Pons (tissue), 1 donor: ENCODE measurements at places on chromosomes 2 and 18.

DNA sequence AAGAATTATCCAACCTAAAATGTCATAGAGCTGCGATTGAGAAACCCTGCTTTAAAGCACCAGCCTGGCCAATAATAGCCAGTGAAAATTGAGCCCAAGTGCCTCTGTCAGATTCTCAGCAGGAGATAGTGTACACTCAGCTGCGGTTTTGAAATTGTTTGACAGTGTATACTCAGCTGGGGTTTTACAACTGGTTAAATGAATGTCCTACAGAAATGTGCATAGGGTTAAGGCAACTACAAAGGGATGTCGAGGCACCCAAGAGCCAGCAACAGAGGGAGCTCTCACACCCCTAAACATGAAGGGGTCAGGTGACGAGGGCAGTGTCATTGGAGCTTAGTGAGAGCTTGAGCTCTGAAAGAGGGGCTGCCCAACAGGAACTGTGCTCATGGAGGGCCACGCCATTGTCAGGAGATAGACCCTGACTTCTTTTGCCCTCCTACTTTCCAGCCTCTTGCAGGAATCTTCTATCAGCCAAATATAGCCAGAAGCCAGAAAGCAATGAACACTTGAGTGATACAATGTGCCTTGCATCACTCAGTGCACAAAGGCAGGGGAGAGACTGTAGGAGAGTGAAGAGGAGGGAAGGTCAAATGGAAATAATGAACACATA, 15.1 kb downstream of the ACTG2 start:
- peak; percentile 53 for DNase-seq

- DNase-seq: no peak
Observed at GRCh38 chr2:1082456-1083205, 132.0 kb downstream of the SNTG2 start.

- DNase-seq: peak; percentile 13
Observed at GRCh38 chr18:56652802-56653201, 1.6 kb downstream of the WDR7 start.

- no peak for DNase-seq
Observed at GRCh38 chr2:196480653-196481323, 158.7 kb upstream of the CCDC150 start.

- no peak for DNase-seq
Observed at GRCh38 chr2:63058144-63058920, 7.7 kb downstream of the OTX1 start.

DNA sequence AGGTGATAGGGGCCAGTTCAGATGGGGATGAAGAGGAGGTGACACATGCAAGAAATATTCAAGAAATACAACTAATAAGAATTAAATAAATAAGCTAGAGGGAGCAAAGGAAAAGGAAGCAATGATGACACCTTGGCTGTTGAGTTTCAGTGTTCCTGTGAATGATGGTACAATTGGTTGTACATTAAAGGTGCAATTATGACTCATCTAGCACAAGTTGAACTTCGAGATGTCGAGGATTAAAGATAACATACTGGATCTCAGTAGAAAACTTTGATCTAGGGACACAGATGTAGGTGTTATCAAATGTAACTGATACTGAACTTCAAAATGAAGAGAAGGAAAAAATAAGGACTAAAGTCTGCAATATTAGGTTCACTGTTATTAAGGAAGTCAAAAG, 760.6 kb upstream of the CHAC2 start:
- DNase-seq: no peak
